ENCODE measurements at places on chromosomes 16 and 17. TPM values are rescaled to one million over a fixed set of nuclear protein-coding genes. Genes with fewer than 3 reads are reported as not detected.

TBC1D16 gene
- polyA plus RNA-seq, result 27.2 TPM

LGALS3BP gene
- polyA plus RNA-seq, result 114 TPM

CCT6B gene
- polyA plus RNA-seq, result 4.7 TPM

PNMT gene
- polyA plus RNA-seq, result 1.3 TPM

KRTAP16-1 gene
- polyA plus RNA-seq, result not detected

PRSS8 gene
- polyA plus RNA-seq, result 87.4 TPM

CEMP1 gene
- polyA plus RNA-seq, result 7.8 TPM

DNA sequence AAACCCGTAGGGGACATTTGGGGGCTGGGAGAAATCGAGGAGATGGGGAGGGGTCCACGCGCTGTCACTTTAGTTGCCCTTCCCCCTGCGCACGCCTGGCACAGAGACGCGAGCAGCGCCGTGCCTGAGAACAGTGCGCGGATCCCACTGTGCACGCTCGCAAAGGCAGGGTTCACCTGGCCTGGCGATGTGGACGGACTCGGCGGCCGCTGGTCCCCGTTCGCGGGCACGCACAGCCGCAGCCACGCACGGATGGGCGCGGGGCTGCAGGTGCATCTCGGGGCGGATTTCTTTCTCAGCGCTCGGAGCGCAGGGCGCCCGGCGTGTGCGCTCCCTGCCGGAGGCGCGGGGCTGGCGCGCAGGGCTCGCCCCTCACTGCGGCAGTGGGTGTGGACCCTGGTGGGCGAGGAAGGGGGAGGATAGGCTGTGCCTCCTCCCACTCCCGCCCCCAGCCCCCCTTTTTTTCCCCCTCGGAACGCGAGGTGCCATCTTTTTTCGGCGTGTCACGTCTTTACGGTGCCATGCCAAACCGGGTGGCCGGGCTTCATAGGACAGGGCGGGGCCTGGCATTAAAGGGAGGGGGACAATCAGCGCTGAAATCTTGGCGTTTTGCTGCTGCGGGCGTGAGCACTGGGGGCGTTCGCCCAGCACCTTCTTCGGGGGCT lies 1.1 kb downstream of the MAPT start:
- no peak for DNase-seq

DNA sequence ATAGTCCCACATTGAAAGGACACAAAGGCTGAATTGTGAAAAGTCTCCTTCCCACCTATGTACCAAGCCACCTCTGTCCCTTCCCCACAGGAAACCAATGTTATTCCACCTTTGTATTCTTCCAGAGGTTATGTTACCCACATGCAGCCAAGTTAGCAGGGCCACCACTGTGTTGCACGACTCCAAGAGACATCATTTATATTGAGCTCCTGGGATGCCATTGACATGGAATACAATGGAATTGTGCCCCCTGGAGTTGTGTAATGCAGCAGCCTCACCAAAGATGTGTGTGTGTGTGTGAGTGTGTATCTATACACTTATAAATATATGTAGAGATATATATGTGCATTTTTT lies 21.6 kb upstream of the MSI2 start:
- no peak for DNase-seq

DNA sequence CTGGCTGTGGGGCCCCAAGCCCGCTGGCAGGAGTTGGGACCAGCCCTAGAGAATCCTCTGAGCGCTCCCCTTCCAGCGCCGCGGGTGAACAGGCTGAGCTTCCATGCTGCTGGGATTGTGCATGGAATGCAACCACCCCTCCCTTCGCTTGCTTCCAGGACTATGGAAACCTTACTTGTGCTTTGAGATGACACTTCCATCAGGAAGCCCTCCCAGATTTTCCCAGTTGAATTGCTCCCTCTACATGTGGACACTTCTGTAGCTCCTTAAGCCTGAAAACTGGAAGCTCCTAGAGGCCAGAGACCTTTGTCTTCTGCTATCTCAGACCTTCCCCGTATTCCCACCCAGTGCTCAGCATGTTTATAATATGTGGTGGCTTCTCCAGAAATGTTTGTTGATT lies 213.2 kb upstream of the RPL38 start:
- no peak for DNase-seq

GRCh38 chr17:32211671-32212070 lies 54.0 kb upstream of the RHBDL3 start:
- DNase-seq, result no peak

GRCh38 chr17:4176808-4177472 lies 33.9 kb downstream of the CYB5D2 start:
- DNase-seq, result no peak

- DNase-seq, result no peak
Observed at GRCh38 chr16:77789085-77790008, 983 bp downstream of the VAT1L start.

DNA sequence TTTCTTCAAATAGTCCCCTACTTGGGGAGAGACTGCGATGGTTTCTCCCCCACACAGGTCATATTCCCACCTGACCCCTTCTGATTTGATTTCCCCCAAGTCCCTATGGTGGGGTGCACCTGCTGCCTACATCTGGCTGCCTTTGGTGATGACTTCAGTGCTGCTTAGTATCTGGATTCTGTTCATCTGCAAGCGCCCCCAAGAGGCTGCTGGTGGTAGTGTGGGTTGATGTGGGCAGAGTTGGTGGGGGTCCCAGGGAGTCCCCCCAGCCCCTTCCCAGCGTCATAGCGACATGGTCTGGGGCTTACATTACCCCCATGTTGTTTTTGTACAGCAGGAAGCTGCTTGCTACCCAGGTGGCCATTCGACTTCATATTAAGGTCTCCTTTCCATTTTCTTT lies 99.2 kb downstream of the NTN1 start:
- DNase-seq, result no peak

DNA sequence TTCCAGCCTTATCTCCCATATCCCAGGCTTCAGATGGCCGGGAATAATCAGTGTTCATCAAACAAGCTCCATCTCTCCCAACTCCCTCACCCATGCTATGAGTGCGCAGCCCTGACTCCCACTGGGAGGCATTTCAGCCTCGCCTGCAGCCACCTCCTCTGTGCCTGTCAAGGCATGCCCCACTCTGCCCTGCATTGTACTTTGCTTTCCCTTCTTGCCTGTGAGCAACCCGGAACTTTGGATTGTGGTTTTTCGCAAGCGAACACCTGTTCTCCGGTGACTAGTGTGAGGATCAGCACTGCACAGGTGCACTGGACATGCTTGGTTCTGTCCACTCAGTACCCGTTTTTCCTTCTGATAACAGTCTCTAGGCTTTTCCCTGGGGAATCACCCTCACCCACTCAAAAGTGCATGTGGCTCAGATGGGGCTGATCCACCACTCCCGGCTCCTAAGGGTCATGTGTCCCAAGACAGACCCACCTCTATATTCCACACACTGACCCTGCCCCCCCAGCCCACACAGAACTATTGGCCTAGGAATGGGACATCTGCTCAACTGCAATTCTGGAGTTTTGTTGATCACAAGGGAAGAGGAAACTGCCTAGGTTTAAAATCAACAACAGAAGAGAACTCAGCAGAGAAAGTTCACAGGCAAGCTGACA lies 9.1 kb downstream of the CHST6 start:
- DNase-seq, result no peak

GRCh38 chr17:7315570-7316235 lies 543 bp upstream of the GPS2 start:
- DNase-seq, result no peak

DNA sequence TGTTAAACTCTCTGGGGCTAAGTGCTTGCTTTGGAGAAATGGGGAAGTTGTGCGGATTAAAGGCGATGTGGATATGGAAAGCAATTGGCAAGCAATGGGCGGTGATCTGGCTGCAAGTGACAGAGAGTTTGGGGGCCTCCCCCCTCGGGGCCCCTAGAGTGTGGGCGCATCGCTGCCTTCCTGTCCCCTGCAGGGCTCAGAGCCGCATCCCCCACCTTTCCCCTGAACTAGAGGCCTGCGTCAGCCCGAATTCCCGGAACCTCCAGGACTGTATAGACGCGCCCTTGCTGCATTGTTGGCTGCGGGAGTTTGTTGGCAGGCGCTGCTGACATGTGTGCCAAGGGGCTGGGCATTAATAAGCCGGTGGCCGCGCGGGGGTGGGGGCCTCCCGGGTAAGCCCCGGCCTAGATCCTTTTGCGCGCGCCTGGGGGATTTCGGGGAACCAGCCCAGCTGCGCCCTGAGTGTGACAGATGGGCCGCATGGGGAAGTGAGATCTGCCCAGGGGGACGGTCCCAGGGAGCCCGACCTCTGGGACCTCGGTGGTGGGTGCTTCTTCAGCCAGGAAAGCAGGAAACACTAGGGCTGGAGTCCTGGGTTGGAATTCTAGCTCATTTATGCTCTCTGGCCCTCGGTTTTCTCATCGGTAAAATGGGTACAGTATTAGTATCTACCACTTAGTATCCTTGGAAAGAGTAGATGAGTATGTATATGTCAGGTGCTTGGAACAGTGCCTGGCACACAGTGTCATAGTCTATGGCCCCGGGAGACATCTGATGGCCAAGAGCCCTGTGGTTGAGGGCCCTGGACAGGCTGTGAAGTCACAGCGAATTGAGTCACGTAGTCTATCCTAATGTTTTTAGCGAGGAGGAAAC lies 1.0 kb downstream of the EEF2K start:
- no peak for DNase-seq

DNA sequence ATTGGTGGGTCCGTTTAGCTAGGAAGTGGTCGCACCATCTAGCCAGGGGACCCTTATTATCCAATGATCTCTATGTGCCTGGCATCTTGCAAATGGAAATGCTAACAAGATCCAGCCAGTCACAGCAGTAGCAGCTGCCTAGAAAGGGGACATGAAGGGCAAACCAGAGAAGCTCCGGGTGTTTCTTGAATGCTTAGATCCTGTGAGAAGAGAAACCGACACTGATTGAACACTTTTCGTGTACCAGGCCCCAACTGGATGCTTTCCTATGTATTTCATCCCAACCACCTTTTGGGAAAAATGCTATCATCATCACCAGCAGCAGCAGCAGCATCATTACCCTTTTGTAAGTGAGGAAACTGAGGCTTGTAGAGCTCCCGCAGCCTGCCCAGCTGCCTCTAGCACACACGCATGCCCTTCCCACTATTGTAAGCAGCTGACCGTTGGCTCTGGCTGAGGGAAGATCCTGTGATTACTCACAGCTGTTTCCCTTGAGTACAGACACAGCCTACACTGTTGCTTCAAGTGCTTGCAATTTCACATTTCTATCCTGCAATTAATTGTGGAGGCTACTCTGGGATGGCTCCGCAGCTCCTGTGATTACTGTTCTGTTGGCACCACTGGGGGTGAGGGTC lies 180.7 kb upstream of the CACNG5 start:
- no peak for DNase-seq

Data from right renal pelvis (tissue), 4 donors.